ENCODE measurements at places on chromosomes 5 and 9.

DNA sequence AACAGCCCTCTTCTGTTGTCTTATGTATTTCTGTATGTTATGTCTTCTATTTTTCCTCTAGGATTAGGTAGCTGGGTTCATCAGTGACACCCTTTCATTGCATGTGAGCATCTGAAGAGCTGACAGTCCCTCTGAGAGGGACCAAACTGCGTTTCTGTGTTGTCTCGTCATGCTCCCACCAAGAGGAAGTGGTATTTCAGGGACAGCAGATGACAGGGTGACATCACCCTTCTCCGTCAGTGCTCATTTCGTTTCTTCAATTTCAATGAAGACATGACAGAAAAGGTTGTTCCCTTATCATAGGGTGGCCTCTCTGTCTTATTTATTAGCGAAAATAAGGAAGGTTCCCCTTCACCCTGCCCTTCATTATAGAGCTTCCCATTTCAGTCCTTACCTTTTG lies 225.9 kb upstream of the NR4A3 start:
- no peak for DNase-seq

DNA sequence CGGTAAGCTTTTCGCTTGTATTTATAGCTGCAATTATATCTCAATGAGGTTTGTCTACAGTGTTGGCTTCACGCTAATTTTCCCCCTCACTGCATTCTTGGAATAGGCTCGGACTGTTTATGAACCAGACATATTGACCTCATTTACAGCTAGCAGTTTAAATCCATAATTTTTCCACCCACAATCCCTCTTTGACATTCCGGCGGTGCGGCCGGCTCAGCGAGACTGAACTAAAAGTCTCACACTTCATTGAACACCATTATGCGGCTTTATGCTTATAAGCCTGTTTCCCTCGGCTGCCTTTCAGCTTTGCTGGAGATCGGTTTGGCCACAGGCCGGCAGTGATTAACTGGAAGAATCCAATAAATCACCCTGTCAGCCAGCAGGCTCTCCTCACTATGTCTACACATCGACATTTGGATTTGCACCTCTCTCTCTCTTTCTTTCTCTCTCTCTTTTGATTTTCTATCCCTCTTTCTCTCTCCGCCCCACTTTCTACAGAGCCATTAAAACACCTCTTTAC lies 315.0 kb upstream of the TLE4 start:
- DNase-seq: no peak

DNA sequence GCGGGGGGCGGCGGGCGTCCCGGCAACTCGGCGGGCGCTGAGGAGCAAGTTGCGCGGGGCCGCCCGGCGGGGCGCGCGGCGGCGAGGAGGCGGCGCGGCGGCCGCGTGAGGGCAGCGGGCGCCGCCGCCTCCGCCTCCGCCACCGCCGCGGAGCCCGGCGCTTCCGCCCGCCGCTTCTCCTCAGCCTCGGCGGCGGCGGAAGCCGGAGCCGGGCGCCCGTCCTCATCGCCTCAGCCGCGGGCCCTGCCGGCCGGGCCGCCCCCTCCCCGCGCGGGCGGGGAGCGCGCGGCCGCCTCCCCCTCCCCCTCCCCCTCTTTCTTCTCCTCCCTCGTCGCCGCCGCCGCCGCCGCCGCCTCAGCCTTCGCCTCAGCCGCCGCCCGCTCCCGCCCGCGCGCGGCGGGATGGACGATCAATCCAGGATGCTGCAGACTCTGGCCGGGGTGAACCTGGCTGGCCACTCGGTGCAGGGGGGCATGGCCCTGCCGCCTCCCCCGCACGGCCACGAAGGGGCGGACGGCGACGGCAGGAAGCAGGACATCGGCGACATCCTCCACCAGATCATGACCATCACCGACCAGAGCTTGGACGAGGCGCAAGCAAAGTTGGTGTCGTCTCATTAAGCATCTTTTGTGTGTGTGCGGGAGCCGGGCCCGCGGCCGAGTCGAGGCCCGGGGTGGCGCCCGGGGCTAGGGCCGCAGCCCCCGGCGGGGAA lies at the start of gene PBX3:
PBX3 (plus strand) TSS at position 321 of the 712 bp plus-strand sequence.
- no peak for DNase-seq

GRCh38 chr5:169956756-169957155 lies 23.5 kb downstream of the INSYN2B start:
- no peak for DNase-seq

GRCh38 chr9:1005043-1005667 lies 28.7 kb downstream of the DMRT3 start:
- peak; percentile 53 for DNase-seq

- DNase-seq: no peak
Observed at GRCh38 chr9:127346584-127346983, 50.4 kb upstream of the SLC2A8 start.

DNA sequence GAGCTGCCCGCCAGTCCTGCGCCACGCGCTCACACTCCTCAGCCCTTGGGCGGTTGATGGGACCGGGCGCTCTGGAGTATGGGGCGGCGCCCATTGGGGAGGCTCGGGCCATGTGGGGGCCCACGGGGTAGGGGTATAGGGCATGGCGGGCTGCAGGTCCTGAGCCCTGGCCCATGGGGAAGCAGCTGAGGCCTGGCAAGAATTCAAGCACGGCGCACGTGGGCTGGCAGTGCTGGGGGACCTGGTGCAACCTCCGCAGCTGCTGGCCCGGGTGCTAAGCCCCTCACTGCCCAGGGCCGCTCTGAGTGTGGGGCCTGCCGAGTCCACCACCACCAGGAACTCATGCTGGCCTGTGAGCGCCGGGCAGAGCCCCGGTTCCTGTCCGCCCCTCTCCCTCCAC lies 229.6 kb upstream of the ZNF608 start:
- no peak for DNase-seq

DNA sequence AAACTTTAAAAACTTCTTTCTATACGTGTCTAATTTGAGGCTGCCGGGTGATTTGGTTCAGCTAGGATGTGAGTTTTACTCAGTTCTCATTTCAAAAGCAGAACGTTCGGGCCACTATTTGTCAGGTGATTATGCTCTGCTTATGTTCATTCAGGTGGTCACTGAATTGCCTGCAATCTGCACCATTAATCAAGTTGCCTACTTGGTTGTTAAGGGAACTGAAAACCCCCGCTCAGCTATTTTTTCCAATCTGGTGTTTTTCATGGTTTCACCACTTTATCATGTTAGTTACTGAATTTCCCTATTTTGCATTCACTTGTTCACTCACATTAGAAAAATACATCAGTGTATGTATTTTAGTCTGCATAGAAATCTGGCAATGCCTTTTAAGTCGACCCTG lies 523.0 kb downstream of the CSNK1G3 start:
- peak; percentile 84 for DNase-seq

DNA sequence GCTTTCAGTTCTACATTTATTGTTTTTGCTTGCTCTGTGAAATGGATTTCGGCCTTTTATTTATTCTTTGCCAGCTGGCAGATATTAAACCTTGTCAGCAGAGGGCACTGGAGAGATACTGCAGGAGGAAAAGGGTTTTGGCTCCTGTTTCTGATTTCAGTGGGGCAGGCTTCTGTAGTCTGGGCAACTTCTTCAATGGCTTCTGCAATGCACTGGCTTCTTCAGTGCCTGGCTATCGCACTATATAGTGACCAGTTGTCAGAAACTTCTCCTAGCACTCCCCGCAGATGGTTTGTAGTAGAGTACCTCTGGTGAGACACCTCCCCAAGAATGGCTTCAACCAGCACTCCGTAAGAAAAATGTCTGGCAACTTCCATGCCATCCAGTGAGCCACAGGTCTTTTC lies 3.2 kb upstream of the NFX1 start:
- no peak for DNase-seq

- no peak for DNase-seq
Observed at GRCh38 chr9:134516464-134516863, 125.1 kb upstream of the COL5A1 start.

- DNase-seq: no peak
Observed at GRCh38 chr5:117245130-117245529, 670.5 kb upstream of the SEMA6A start.

DNA sequence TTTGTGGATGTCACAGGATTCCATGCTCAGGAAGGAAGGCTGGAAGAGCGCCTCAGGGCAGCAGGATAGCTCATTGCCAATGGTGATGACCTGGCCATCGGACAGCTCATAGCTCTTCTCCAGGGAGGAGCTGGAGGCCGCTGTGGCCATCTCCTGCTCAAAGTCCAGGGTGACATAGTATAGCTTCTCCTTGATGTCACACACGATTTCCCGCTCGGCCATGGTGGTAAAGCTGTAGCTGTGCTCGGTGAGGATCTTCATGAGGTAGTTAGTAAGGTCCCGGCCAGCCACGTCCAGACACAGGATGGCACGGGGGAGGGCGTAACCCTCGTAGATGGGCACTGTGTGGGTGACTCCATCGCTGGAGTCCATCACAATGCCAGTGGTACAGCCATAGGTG lies 24.3 kb upstream of the RAPGEF6 start:
- DNase-seq: no peak

DNA sequence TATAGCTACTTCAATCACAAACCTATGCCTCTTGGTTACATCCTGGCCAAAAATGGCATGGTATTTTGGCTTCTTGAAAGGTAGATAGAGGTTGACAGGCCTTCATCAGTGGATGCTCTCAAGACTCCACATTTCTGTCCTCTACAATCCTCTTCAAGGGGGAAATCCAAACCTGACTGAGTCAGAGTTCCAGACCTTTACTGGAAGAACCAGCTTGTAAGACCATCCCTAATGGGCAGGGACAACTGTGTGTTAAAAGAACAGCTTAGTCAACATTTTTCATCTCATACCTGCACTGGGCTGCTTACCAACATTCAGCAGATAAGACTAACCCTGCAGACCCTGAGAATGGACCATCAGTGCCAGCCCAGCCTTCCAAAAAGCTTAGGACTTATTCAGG lies 155.7 kb downstream of the CDK5RAP2 start:
- no peak for DNase-seq

GRCh38 chr9:137352511-137353222 lies 50.6 kb upstream of the NRARP start:
- DNase-seq: no peak

DNA sequence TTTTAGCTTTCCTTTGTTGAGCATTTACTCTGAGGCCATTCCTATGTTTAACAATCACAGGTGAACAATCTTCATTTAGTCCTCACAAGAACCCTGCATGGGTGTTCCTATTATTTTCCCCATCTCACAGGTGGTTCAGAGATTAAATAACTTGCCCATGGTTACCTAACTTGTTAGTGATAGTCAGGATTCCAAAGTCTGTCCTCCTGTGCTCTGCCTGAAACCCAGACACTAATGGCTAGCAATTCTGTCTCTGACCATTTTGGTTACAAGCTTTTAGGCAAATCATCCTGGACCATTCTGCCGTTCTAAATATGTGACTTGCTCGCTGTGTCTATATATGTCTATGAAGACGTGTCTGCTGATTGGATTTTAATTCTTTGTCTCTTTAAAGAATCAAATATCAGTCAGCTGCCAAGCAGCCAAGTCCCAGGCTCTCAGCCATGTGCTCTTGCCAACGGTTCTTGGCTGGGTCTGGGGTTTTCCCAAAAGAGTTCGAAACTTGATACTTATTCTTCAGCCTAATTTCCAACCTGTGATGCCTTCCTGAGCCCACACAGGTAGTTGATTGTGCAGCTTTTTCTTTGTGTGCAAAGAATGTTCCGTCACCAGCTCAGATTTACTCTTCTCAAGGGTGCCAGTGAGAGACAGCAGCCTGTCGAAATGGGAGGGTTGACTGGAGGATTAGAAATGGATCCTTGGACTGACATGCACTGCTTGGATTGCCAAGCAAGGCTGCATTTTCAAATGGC lies 121.7 kb downstream of the NREP start:
- DNase-seq: no peak

DNA sequence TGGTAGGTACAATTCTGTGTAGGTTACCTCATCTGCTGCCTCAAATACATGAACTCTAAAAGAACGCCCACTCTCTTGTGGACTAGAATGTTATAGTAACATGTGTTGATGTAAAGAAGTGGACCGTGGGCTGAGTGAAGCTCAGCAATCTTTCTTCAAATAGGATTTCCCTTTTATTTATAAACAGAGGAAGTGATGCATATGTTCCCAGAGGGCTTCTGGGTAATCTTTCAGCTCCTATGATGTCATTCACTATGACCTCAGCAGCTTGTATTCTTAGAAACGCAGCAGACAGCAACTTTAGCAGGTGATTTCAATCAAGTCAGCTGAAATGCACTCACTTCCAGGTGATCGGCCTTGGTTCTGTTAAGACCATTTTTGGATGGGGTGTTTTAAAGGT lies 14.4 kb downstream of the F2RL2 start:
- DNase-seq: no peak

DNA sequence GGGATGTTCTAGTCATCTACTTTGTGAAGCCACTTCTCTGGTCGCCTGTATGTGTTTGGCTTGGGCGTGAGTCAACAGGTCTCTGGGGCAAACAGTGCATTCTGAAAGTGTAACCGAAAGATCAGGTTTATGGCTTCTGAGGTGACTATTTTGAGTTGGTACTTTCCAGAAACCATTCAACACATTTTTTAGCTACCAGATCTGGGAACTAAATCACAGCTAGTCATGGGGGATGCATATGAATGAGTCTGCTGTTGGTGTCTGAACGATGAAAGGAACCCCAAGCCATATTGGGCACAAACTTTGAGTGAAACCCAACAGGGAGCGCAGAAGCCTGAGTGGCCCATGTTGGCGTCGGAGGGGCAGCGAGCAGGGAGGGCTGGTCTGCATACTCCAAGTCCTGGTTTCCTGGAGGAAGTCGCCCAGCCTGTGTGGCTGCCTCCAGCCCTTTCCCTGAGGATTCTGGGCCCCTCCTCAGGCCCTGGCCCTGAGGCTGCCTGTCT lies 35.3 kb downstream of the UBE2QL1 start:
- peak; percentile 96 for DNase-seq

GRCh38 chr5:181044093-181044599 lies 4.1 kb downstream of the BTNL9 start:
- no peak for DNase-seq

GRCh38 chr5:176851871-176852658 lies 41.7 kb downstream of the UNC5A start:
- DNase-seq: no peak

DNA sequence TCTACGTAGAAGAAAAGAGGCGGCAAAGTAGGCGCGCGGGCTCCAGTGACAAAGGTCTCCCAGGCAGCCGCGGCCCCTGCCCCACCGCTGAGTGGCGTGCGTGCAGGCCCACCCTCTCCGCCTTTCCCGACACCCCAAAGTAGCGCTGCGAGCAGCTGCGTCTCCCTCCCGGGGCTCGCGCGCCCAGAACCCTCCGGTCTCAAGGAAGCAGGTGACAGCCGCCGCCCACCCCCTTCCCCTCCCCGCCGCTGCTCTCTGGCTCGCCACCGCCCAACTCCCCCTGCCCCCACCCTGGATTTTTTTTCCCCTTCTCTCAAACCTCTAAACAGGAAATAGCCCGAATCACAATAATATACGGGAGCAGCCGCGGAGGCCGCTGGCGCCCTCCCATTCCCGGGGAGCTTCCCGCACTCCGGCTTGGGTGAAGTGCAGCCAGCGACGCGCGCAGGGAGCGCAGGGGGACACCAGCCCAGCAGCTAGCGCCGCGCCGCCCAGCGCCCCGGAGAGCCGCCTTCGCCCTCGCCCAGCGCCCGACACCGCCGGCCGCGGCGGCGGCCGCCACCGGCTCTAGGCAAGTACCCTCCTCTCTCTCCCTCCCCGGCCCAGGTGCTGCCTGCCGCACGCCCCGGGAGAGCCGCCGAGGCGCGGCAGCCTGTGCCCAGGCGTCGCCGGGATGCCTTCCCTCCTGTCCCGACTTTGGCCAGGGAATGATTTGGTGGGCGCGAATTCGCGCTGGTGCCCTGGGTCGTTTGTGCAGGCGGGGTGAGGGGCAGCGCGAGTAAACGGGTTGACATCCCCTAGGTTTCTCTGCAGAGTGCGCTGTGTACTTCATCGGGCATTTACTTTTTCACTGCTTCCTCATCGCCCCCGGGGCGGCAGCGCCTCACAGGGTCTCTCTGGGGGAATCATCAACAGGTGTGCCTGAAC lies 52.7 kb upstream of the TJP2 start:
- DNase-seq: no peak

- DNase-seq: no peak
Observed at GRCh38 chr9:4798281-4799032, 5.7 kb downstream of the RCL1 start.

Measured in GM12878 (cell line).